ENCODE measurements at places on chromosomes 16 and 17.

- DNase-seq = no peak
Observed at GRCh38 chr16:69260019-69260418, 51.1 kb upstream of the VPS4A start.

DNA sequence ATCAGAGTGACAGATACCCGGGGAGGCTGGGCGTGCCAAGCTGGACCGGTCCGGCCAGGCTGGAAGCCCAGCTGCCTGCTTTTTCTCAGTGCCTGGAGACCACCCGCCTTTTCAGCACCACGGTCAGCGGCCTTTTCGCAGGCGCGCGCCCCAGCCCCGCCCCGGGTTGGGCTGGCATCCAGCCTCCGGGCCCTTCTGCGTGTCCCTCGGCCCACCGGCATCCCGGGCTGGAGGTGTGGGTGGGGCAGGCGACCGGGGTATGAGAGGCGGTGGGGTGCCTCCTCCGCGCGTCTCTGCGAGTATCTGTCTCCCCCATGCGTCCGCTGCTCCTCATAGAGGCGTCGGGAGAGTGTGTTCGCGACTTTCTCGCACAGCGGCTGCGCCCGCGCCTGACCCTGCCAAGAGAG is 102.5 kb downstream of the MRM1 start:
- DNase-seq = peak; percentile 78

GRCh38 chr16:63292036-63292435 is 1255.8 kb upstream of the CDH8 start:
- DNase-seq = no peak

GRCh38 chr17:16933317-16934132 is 38.4 kb downstream of the TNFRSF13B start:
- no peak for DNase-seq

- DNase-seq = no peak
Observed at GRCh38 chr16:76278086-76278485, 885 bp downstream of the CNTNAP4 start.
